ENCODE measurements at places on chromosomes 11 and 22. TPM values are rescaled to one million over a fixed set of nuclear protein-coding genes. Genes with fewer than 3 reads are reported as not detected.

DNA sequence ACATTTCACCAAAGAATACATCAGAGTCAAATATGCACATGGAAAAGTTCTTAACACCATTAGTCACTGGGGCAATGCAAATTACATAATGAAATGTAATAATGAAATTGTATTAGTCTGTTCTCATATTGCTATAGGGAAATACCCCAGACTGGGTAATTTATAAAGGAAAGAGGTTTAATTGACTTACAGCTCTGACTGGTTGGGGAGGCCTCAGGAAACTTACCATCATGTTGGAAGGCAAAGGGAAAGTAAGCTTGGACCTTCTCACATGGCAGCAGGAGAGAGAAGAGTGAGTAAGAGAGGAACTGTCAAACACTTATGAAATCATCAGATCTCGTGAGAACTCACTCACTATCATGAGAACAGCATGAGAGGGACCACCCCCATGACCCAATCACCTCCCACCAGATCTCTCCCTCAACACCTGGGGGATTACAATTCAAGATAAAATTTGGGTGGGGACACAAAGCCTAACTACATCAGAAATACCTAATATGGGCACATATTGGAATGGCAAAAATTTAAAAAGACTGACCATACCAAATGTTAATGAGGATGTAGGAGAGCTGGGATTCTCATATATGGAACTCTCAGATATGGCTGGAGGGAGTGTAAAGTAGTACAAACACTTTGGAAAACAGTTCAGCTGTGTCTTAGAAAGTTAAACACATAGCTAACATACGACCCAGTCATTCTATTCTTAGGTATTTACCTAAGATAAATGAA is 65.1 kb upstream of the CD44 start:
- DNase-seq: peak; percentile 41

DNA sequence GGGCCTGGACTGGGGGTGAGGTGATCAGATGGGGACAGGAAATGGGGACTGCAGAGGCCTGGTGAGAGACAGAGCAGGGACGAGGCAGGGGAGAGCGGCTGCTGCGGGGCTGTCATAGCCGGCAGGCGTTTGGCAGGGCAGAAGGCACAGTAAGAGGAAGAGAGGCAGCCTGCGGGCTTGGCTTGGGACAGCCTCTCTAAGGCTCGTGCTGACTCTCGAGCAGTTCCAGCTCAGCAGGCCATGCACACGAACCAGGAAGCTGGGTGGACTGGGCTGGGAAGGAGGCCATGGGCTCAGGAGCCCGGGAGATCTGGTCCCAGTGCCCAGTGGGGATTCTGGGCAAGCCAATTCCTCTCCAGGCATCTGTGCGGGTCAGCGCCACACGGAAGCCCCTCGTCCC is 19.6 kb upstream of the EIF3D start:
- DNase-seq: no peak

DNA sequence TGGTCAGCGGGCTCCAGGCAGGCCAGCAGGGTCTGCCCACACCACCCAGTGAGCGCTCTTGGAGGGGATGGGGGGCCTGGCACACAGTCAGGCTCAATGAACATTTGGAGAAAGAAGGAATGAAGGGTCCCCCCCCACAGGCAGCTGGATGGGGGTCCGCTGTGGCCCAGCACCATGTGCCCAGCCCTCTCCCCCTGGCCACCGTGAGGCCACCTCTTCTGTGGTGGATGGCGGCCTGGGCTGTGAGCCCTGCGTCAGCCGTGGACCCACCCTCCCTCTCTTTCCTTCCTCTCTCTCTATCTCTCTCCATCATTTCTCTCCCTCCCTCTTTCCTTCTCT is 35.1 kb upstream of the MUC5AC start:
- no peak for DNase-seq

GRCh38 chr11:68837583-68838571 is 3.8 kb downstream of the CPT1A start:
- DNase-seq: no peak

DNA sequence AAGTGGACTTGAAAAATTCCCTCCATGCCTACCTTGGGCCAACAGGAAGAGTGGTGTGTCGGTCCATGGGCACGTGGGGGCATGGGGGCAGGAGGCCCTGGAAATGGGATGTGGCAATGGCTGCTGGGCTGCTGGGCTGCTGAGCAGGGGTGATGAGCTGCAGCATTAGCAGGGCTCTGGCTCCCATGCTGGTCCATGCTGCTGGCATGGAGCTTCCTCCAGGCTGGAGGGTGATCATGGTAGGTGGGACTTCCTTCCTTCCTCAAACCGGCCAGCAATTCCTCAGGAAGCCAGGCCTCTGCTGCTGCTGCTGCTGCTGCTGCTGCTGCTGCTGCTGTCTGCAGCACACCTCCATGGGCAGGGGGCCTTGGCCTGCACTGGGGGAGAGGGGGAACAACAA is 4.3 kb downstream of the RGL4 start:
- DNase-seq: no peak

DNA sequence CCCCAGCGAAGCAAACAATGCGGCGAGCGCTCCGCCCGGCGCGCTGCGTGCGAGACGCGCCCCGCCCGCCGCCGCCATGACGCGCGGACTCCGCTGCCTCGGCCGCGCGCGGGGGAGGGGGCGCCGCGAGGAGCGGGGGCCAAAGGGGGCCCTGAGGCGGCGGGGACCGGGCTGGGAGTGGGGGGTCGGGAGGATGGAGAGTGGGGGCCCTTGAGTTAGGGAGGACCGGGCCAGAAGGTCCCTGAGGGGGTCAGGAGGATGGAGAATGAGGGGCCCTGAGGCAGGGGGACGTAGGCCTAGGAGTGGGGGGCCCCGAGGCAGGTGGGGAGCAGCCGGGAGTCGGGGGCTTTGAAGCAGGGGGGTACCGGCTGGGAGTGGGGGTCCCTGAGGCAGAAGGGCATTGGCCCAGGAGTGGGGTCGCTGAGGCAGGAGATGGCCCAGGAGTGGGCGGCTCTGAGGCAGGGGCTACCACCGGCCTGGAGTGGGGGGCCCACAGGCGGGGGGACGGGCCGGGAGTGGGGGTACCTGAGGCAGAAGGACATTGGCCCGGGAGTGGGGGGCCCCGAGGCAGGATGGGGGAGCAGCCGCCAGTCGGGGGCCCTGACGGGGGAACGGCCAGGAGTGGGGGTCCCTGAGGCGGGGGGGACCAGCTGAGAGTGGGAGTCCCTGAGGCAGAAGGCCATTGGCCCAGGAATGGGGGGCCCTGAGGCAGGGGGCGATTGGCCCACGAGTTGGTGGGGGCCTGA is at the start of gene BRD1:
TSS of gene BRD1 (minus strand) at position 21 of the 746 bp plus-strand sequence. CDS start 3,556 bp downstream, outside the sequence.
- DNase-seq: no peak

DNA sequence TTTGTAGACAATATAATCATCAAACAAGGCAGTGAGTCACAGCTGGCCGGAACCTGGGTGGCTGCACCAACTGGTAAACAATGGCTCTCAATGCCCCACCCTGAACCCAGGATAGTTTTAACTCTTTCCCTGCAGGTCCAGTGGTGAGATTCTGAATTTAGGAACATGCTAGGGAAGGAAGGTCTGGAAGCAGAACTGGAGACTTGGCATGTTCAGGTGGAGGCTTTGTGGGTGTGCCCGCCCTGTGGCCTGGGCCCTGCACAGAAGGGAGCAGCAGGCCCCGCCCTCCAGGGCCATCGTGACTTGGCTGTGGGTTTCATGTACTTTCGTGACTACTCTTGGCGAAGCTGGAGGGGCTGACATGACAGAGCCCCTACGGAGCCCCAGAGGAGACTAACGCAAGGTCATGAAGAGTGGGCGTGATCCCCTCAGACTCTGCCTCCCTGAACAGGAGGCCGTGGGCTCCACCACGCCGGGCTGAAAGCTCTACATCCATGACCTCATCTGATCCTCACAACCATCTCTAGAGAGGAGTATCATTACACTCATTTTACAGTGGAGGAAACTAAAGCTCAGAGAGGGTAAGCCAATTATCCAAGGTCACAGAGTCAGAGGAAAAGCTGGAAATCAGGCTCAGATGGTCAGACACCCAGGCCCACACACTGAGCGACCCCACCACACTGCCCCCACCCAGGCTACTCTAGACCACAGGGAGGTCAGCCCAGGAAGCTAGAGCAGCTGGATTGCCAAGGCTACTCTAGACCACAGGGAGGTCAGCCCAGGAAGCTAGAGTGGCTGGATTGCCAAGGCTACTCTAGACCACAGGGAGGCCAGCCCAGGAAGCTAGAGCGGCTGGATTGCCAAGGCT is 27.3 kb downstream of the MAFF start:
- peak; percentile 76 for DNase-seq

DNA sequence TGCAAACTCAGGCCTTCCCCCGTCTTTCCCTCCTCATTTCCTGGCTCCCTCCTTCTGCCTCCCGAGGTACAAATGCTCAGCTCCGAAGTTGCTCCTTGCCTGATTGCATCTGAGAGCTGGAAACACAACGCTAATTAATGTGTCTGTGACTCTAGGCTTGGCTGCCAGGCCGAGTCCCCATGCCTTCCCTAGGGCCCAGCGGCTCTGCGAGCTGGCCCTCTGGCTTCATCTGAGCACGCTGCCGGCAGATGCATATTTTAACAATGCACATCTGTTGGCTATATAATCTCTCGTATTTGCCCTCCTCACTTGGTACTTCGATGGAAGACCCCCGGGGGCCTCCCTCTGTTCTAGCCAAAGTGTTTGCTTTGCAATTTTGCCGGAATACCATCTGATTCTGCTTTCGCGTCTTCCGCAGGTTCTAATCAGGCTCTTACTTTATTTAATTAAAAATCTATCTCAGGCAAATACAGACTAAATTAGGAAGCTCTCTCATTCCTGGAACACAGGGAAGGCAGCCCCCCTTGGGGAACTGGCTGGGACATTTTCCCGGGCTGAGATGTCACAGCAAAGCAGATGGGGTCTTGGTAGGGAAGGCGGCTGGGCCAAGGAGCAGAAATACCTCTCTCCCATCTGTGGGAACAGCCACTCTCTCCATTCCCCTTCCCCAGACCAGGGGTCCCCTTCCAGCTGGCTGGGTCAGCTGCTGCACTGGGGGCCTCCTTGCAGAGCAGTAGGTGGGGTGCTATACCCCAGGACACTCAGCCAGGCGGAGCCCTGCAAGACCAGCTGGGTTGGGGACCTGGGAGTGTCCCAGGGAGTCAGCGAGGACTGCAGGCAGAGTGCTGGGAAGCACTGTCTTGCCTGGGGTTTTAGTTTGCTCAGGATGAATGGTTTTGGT is 162.8 kb downstream of the ST3GAL4 start:
- no peak for DNase-seq

DNA sequence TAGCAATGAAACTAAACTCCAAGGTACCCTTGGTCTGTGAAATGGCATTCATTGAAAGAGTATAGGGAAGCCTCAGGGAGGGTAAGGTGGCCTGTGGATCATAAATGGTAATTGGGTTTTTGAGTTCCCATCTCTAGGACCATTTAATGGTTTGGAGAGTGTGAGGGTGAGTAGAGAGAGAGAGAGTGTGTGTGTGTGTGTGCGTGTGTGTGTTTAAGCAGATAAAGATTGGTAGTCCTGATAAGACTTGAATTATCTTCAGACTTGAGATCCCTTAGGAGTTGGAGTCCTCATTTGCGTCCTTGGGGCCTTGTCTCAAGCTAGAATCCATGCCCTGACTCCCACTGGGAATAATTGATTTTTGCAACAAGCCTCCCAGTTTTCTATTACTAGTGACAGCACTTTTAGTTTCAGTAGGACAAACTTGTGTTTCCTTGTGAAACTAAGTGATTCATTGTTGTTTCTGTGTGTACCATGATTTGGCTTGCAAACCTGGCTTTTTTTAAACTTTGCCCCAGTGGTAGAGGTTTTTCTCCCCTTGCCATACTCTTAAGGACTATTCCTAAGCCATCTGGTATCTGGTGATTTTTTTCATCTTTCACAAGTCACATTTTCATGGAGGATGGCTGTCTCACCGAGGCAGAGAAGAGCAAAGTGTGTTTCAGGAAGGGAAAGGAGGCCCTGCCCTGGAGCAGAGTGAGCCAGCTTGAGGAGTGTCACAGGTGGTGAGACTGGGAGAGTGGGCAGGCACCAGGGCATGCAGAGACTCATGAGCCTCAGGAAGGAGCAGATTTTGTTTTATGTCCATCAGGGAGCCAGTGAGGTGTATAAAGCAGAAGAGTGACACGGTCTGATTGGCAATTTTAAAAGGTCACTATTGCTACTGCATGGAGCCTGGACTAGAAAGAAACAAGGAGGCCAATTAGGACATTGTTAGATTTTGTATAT is 26.7 kb downstream of the ALKBH3 start:
- no peak for DNase-seq

DNA sequence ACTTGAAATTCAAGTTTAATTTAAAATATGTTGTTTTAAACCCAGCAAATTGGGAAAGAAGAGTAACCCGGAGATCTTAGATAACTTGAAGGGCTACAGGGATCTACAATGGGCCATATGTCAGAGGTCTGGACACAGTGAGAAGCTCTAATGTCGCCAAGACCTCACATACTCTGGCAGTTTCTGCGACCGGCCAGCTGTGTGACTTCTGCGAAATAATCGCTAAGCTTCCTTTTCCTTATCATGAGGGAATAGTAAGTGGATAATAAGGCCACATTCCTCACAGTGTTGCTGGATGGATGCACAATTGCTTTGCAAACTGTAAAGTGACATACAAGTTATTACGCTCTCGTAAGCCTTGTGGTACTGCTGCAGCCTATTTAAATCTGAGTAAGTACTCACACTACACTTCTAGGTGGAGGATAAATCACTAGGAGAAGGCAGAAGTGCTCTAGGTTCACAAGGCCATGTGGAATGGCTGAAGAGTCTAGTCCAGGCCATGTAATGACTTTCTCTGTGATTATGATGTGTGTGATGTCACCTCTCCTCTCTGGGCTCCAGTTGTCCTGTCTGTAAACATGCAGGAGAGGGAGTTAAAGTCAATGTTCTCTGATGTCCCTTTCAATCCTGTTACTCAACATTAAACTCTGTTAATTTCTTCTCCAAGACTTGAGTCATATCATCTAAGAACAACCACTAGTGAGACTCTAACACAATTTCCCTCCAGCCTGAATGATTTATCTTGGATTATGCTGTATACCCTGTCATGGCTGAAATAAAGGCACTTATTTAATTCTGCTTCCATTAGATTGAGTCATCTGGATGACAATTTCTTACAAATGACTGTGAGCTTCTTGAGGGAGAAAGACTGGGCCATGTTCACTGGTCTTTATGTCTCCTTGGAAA is 192.6 kb upstream of the NARS2 start:
- no peak for DNase-seq

GRCh38 chr22:43919106-43919973 is 4.3 kb upstream of the PNPLA3 start:
- no peak for DNase-seq

GRCh38 chr22:48919851-48920589 is 907.7 kb downstream of the BRD1 start:
- no peak for DNase-seq

GRCh38 chr11:93213622-93214021 is 15.8 kb upstream of the SLC36A4 start:
- DNase-seq: no peak

DNA sequence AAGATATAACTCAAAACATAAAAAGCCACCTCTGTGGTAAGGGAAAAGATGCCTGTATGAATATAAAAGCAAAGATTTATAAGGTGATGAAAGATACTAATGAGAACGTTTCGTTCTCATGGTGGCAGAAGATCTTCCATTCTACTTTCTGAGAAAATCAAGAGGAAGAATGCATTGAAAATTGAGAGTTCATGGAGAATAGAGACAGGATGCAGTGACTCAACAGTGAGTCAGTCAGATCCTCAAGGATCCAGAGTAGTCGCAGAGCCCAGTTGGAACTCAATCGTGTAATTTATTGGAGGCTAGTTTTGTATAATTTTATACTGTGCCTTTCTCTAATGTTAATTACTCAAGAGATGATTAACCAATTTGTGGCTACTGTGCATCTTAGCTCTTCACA is 73.3 kb downstream of the ENTHD1 start:
- DNase-seq: peak; percentile 81

The MTCH2 gene
- total RNA-seq: 192 TPM

The PLAAT5 gene
- total RNA-seq: not detected

The BAIAP2L2 gene
- not detected for total RNA-seq

The ST14 gene
- total RNA-seq: 0.07 TPM

The RIC8A gene
- 220 TPM for total RNA-seq

The FAM227A gene
- not detected for total RNA-seq
